H7 (cell line): ENCODE measurements at places on chromosomes 12 and 14. TPM values are rescaled to one million over a fixed set of nuclear protein-coding genes. Genes with fewer than 3 reads are reported as not detected.
A peak's percentile ranks its signal among the peaks of the same experiment; 100 is the strongest.

- DNase-seq, result no peak
Observed at GRCh38 chr12:48221645-48222044, 18.6 kb upstream of the OR10AD1 start.

DNA sequence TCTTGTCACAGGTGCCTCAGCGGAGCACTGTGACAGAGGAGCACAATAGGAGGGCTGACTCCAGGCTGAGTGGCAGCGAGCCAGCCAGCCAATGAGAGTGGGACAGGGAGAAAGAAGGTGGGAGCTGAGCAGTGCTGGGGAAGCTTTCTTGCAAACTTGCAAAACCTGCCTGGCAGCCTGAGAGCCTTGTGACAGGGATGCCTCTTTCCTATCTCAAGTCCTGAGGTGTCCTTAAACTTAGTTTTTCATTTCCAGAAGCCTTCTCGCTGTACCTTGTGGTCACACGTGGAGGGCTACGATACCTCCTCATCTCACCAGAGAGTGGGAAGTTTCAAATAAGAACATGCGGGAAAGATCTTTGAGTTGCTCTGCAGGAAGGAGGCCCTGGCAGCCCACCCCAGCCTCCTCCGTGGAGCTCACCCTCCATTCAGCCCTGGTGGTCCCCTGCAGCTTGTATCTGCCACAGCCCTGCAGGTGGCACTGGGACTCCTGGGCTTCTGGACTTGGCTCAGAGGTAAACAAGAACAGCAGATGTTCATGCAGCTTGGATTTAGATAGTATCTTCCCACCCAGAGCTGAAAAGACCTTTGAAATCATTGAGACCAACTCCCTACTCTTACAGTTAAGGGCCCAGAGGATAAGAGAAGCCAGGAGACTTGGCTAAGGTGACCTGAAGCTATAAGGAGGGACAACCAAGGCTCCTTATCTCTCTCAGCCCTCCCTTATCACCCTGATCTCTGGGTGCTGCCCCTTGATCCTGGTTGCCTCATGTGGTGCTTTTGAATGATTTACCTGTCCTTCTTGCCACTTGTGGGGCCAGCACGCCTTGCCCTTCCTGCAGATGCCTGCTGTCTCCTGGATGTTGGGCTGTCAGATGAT, 153.5 kb upstream of the MAX start:
- peak; percentile 88 for DNase-seq

GRCh38 chr14:30607156-30607780, 14.9 kb upstream of the SCFD1 start:
- no peak for DNase-seq

Gene TOMM20L
- total RNA-seq, result not detected in 2 replicates

GRCh38 chr14:105088812-105089745, 23.8 kb upstream of the GPR132 start:
- no peak for DNase-seq

GRCh38 chr14:88255798-88256197, 67.3 kb downstream of the KCNK10 start:
- no peak for DNase-seq

DNA sequence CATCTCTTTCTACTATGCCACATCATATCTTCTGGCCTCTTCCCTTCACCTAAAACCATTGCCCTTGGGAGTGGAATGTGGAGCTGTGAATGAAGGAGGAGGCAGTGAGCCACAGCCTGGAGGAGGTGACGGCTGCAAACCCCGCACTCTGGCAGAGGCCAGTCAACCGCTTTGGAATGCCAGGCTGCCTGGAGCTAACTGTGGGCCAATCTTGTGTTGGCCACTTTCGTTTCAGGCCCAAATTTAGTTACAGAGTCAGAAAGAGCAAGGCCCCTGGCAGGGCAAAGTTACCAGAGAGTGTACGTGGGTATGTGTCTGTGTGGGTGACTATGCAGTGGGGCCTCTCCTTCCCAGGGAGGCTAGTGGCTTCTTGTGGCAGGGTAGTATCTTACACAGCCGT, 40.1 kb downstream of the CACNA1C start:
- no peak for DNase-seq

Gene M6PR
- total RNA-seq, result 125 and 182 TPM in 2 replicates

DNA sequence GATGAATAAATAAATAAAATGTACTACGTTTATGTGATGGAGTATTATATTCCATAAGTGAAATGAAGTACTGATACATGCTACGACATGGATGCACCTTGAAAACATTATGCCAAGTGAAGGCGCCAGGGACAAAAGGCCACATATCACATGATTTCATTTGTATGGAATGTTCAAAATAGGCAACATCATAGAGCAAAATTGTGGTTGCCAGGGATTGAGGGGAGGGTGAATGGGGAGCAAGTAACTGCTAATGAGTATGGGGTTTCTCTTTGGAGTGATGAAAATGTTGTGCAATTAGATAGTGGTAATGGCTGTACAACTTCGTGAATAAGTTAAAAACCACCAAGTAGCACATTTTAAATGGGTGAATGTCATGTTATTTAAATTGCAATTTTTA, 132.8 kb downstream of the SLC38A4 start:
- DNase-seq, result no peak

- no peak for DNase-seq
Observed at GRCh38 chr12:52228931-52229330, 4.1 kb upstream of the KRT7 start.

- no peak for DNase-seq
Observed at GRCh38 chr14:71206123-71206522, 298.9 kb downstream of the PCNX1 start.

DNA sequence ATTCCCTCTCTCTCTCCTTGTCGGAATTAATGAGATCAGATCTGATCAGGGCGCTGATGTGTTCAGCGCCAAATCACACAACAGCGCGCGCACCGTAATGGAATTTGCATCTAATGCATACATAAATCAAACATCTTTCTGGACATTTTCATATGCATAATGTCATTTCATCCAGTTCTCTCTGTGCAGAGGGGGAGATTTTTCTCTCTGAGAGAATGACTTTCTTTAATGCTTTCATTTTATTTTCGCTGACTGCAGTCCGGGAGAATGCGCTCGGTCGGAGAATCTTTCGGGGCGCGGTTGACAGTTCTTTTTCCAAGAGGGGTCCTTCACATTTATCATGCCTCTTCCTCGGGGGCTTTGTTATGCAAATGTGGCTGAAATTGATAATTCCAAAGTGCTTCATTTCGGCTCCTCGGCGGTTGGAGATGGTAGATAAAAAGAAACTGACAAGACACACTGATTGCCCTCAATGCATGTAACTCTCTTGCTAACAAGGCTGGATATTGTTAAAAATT, 615.9 kb downstream of the VRK1 start:
- DNase-seq, result no peak

Gene WNT5B
- 1.6 and 4.4 TPM in 2 replicates for total RNA-seq

DNA sequence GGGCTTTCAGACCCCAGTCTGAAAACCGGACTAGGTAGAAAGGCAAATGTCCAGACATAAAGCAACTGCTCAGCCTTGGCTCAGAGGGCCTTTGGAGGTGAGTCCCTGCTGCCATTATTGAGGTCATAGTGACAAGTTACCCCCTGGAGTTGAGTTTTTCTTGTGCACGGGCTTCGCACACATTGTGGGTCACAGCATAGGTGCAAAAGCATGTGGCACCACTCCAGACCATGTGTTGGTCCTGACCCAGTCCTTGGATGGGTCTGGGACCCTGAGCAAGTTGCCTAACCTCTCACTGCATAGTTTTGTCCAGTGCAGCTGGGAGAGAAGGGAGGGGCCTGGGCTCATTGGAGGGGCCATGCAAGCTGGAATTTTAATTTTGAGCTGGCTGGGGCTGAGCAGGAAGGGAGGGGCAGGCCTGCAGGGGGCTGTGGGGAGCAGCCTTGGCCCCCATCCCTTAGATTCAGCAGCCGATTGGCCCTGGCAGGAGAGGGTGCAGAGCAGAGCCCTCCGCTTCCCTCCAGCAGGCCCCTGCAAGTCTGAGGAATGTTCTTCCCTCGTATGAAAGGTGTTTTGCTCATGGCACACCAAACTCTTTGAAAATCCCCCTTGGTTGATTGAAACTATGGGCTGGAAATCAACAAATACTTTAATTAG, 4.2 kb upstream of the KRT5 start:
- DNase-seq, result peak; percentile 22

DNA sequence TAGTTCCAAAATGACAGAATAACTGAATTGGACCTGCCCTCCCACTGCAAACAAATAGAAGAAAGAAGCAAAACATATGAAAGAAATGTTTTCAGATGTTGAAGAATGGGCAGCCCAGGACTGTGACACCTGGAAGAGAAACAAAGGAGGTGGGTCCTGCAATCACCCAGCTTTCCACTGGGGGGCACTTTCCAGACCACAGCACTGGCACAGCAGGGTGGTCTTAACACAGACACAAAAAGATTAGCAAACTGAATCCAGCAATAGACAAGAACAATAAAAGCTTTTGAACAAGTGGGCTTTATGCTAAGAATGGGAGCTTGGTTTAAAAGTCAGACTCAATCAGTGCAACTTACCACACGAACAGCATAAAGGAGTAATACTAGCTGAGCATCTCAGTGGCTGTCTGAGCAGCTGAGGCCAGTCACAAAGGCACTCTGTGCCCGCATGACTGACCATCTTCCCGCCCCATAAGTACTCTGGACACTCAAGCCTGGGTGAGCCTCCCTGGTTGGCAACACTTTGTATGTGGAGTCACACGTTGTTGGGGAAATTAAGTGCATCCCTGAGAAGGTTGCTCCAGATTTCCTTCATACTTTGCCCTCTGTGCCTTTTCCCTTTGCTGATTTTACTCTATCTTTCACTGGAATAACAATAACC, 27.7 kb downstream of the JKAMP start:
- peak; percentile 62 for DNase-seq

DNA sequence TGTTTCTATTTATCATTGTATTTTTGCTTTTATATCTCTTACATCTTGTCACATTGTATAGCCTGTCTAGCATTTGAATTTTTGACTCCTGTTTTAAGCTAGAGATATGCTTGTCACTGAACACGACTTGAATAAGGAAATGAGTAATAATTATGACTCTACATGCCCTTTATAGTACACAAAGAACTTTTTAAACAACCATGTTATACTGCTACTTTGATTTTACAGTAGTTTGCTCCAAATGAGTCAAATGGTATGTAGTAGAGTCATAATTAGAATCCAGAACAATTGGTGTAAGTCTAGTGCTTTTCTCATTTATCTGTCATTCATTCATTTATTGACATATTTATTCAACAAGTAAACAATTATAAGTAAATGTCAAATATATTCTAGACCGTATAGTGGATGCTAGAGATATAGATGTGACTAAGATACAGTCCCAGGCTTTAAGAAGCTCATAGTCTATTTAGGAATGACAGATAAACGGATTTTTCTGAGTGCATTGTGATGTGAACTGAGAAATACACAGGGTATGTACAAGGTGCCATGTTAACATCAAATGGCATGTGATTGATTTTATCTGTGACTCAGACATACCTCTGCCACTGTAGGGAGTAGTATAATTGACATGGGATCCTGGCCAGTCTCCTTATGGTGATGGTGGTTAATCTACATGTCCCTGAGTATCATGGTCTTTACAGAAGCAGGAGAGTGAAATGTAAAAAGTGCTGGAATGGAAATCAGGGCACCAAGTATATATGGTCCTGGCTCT, 799.7 kb downstream of the DIO2 start:
- no peak for DNase-seq

- no peak for DNase-seq
Observed at GRCh38 chr12:29519585-29520182, 22.2 kb upstream of the OVCH1 start.

- DNase-seq, result no peak
Observed at GRCh38 chr12:46049665-46050064, 59.3 kb upstream of the SCAF11 start.

DNA sequence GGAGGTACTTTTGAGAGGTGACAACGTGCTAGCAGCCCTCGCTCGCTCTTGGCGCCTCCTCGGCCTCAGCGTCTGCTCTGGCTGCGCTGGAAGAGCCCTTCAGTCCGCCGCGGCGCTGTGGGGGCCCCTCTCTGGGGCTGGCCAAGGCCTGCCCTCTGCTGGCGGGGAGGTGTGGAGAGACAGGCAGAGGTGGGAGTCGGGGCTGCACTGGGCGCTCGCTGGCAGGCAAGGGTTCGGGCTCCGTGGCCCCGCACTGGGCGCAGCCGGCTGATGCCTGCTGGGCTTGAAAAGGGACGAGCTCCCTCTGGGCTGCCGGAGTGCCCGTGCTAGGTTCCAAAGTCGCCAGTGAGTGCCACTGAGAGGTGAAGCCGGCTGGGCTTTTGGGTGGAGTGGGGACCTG, 580.0 kb downstream of the DIO2 start:
- DNase-seq, result peak; percentile 43

- no peak for DNase-seq
Observed at GRCh38 chr12:104953323-104953722, 4.8 kb downstream of the SLC41A2 start.

DNA sequence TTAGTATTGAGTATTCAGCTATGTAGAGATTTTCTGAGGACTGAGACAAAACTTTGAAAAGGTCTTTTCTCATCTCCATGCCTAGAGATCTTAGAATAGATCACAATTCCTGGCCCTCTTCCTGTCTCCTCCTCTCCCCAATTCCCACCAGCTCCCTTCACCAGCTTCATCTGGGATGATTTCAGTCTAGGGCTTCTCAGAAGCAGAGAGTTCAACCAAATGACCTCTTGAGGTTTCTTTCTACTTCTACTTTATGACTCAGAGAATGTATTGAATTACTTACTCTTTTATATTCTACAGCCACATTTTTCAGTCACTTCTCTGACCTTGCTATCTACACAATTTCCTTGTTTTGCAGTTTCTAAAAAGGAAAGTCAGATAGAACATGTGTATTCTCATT, 19.4 kb upstream of the SNX6 start:
- DNase-seq, result no peak

GRCh38 chr14:101823066-101823465, 61.6 kb downstream of the PPP2R5C start:
- DNase-seq, result no peak

DNA sequence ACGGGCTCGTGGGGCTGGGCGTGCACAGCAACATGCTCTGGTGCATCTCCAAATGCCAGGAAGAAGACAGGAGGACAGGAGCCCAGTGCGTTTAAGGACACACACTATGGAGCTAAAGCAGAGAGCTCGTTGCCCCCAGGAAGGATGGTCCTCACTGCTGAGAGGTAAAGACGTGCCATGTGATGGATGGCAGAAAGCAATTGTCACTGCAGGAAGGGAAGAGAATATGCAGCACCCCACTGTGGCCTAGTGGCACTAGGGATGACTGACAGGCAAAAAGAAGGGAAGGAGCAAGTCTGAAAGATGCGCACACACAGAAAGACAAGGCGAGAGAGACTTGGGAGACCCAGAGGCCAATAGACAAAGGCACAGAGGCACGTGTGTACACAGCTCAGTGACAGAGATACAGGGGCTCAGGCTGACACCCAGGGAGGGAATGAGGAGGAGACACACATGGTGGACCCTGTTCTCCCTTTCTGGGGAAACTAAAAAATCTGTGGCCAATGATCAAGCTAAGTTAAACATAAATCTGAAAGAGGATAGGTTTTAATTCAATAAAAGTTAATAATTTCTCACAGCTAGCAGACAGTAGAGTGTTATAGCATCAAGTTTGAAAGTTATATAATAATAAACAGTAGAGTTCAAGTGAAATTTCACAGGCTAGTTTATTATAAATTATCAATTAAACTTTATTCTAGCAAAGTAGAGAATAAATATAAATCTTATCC, 78.8 kb downstream of the CRACR2A start:
- no peak for DNase-seq
